ENCODE measurements at places on chromosomes 2 and 18. TPM values are rescaled to one million over a fixed set of nuclear protein-coding genes. Genes with fewer than 3 reads are reported as not detected.

DNA sequence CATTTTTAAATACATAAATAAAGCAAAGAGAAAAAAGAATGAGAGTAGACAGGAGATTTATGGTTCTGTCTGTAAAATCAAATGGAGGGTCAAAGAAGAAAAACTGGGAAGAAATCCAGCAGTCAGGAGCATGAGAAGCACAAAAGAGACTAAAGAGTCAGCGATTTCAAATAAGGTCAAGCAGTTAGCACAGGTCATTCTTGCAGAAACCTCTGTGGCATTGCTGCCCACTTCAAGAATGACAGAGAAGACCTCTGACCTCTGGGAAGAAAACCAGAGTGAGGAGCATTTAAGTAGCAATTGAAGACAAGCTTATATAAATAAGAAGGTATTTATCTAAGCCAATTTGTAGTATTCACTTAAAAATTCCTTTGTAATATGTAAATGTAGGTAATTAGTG is 172.0 kb upstream of the SPOPL start:
- no peak for DNase-seq

DNA sequence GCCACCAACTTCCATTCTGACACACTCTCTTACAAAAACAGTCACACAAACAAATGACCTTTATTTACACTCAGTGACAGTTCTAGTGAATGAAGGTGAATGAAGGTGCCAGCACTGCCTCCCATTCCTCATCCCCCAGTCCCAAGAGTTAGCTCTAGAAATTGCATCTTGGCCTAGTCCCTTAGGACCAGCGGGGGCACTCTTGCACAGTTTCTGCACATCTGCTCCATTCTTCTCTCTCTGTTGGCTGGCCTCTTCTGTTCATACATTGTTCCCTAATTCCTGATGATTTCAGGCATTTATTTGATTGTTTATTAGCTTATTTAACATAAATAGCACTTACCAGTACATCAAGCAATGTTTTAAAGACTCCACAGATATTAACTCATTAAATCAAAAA is 30.9 kb downstream of the GAREM1 start:
- DNase-seq = no peak

- no peak for DNase-seq
These were observed 420.4 kb upstream of the RAB6C start for GRCh38 chr2:129559101-129559500.

DNA sequence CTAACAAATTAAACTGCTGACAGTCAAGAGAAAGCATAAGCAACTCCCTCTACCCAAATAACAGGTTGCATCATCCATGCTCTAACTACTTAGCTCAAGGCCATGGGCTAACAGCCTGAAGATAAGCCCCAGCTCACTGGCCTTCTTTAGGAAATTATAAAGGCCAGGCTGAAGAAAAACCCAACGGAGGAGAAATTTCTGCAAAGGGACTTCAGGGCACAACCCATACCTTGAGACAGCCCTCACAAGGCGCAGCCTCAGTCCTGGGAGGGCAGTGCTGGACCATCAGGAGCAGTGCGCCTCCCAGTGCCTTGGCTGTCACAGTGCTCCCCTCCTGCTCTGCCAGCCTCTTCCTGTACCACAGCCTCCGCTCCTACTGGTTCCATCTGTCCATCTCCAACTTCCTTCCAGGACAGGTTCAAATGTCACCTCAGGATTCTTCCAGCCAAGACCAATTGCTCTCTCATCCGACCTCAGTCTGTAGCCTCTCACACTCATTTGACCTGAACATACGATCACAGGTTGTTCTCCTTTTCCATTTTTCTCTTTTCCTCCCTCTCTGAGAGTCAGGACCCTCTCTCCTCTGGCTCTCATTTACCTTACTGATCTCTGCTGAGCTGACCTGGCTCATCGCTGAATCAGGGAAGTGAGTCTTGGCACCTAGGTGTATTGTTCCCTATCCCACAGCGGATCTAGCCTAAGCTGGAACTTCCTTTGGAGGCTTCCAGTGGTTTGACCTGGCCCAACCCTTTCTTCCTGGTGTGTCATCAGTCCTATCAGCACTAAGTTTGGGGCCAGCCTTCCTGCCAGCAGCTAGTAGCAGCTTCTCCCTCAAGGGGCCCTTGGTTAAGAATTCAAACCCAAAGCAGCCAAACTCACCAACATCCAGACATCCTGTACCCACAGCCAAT is 1.9 kb downstream of the MCFD2 start:
- DNase-seq = peak; percentile 75

DNA sequence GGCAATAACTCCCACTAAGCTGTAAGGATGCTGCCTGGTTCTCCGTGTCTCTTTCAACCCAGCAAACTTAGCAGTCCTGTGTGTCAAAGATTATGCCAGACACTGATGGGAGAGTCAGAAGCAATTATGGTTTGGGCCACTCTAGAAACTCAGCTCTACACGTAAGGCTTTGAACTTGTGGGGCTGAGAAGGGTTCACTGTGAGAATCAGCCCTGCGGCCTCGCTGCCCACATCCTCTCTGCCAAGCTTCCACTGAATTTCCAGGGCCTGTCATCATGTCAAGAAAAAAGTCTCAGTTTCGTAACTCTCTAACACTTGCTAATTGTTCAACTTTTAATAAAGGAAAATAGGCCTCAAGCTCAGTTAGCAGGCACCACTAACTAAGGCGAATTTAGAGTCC is 308.8 kb upstream of the LYPD1 start:
- no peak for DNase-seq

DNA sequence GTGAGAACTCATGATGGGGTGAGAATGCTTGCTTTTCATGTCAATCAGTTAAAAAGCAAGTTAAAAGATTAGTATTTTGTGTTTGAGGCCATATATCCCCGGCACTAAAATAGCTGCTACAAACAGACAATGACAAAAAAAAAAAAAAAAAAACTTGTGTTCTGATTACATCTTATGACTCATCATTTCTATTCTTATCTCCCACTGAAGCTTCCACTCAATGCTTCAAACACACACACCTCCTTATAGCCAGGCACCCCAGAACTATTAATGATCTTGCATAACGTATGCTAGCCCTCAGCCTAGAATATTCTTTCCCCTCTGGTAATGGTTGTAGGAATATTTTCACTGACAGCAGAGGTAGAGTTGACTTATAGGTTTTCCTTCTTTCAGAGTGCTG is 778.3 kb downstream of the TRIB2 start:
- no peak for DNase-seq

PSTPIP2 gene
- total RNA-seq = 6.4 TPM

KCNIP3 gene
- 2.9 TPM for total RNA-seq

DNA sequence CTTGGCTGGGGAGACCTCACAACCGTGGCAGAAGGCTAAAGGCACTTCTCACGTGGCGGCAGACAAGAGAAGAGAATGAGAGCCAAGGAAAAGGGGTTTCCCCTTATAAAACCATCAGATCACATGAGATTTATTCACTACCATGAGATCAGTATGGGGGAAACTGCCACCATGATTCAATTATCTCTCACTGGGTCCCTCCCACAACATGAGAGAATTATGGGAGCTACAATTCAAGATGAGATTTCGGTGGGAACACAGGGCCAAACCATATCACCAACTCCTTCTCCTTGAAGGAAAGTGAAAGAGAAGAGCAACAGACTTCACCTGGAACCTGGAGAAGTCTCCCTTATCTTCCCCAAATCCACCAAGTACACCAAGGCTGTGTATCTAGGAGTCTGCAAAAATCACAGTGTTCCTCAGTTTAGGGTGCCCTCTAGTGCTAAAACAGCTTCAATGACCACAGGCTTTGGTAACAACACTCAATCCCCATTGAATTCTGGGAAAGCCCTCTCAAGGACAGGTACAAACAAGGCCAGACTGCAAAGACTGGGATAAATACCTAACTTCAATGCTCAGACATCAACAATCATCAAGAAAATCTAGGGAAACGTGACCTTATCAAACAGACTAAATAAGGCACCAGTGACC is 148.8 kb upstream of the SRD5A2 start:
- DNase-seq = peak; percentile 58

IL18R1 gene
- 6.8 TPM for total RNA-seq

DNA sequence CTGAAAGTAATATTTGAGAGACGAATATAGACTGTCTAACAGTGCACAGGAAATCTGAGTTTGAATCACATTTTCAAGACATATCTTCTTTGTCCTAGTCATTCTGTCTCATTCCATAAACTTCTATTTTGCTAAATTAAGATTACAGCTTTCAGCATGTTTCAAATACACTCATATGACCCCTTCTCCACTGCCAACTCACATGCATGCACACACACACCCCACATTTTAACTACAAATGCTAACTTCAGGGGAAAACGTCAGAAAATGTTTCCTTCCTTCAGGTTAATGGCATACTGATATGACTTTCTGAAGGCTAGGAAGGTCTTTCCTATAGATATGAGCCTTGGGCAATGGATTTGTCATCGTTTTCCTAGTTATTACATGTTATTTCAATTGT is 373.7 kb downstream of the RBM43 start:
- peak; percentile 54 for DNase-seq

IL1A gene
- 0.90 TPM for total RNA-seq

KIAA2012 gene
- total RNA-seq = not detected

DNA sequence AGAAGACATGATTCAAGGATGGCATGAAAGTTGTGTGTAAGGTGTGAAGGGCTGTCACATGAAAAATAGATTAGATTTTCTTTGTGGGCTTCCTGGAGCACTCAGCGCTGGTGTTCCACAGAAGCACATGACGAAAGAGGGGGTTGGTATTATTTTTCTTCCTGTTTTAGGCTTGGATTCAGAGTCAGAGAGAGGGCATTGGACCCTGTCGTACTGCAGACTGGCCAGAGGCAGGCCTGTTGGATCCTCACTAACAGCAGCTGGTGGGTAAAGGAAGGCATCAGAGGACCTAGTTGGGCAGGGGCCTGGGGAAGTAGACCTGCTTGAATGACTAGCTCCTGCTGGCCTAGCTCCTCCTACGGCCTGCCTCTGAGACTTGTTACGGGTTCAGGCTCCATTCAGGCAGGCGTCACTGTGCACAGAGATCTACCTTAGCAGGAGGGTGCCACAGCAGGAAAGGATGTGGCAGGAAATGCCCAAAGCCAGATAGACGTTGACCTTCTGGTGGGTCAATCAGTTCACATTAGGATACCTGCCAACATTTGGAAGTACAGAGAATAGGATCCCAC is 13.1 kb downstream of the CTLA4 start:
- no peak for DNase-seq

SP5 gene
- not detected for total RNA-seq

PTPRN gene
- 1.8 TPM for total RNA-seq

INHA gene
- total RNA-seq = 0.18 TPM

GRCh38 chr2:7665880-7666279 is 748.7 kb downstream of the RNF144A start:
- no peak for DNase-seq

- no peak for DNase-seq
These were observed 1468.3 kb downstream of the LRP1B start for GRCh38 chr2:140662504-140662903.

- peak; percentile 88 for DNase-seq
These were observed 5.8 kb upstream of the CCDC88A start for GRCh38 chr2:55425431-55425831.

DNA sequence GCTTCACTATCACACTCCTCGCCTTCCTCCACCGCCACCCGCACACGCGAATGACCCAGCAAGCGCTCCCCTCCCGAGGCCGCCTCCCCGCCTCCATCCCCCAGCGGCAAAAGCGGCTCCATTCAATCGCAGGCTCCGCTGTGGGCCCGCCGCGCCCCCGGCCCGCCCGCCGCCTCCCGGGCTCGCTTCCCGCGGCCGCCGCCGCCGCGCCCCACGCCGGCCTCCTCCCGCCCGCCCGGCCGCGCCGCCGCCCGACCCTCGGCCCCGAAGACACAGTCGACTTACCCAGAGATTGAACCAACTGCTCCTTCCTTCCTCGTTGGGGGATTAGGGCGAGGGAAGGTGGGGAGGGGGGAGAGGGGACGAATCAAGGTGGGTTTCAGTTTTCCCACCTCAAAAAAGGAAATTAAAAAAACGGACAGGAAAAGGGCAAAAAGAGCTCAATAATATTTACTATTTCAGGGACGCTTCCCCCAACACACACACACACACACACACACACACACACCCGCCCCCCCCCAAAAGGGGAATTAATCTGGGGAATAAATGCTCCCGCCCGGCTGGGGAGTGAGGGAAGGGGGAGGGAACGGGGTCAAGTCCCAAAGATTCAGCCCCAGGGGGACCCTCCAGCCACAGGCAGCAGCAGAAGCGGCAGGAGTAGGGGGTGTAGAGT is 743 bp downstream of the XPO1 start:
- DNase-seq = no peak

GRCh38 chr2:44679990-44680389 is 261.5 kb upstream of the SIX3 start:
- DNase-seq = no peak

GRCh38 chr2:134234535-134234934 is 19.3 kb upstream of the MGAT5 start:
- no peak for DNase-seq

DNA sequence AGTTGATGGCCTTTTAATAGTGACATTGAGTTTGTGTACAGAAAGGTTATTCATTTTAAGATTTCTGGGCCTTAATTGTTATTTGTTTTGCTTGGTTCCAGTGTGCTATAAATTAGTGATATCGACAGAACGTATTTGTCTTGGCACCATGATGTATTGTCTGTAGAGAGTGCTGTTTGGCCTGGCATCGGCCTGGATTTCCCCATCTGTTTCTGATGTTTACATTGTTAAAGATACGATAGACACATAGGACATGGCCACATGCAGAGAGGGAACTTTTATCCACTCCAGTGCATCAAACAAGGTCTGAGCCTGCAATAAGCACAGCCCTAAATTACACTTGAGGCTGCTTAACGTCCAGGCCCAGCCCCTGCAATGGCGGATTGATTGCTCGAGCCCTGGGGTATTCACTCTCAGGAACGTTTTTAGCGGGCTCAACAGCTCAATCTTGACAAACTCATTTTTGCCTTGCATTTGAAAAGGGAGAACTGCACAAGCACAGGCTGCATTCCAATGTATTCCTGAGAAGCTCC is 144.7 kb downstream of the SLC4A3 start:
- DNase-seq = no peak

DNA sequence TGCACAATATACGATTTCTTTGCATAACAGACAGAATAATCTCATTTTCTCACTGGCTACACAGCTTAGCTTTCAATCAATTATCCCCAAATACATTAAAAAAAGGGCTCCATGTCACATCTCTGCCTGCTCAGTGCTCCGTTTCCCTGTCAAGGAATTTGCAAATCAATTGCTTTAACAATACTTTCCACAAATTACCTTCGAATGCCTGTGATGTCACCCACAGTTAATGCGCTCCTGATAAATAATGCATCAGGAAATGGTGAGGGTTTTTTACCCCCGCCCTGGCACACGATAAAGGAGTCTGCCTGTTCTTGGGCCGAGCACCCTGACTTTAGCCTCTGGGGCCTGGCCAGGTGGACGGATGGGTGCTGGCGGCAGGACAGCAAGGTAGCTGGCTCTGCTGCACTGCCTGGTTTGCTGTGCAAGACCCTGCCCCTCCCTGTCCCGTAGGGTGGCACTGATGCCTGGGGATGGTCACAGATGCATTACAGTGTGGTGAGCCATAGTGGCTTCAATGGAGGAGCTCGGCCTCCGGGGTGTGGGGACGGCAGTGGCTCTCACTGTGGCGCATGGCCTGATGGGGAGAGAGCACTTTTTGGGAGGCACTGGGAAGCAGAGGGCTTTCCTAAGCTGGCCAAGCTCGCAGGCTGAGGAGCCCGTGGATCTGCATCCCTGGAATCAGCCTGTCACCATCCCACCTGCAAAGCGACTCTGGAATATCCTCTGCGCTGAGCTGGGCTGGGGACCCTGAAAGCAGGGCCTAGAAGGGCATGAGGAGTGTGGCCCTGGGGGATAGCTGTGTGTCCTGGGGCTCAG is 88.3 kb upstream of the HS6ST1 start:
- DNase-seq = no peak

CRYGD gene
- total RNA-seq = not detected

- DNase-seq = no peak
These were observed 15.5 kb downstream of the LAMA1 start for GRCh38 chr18:7102131-7102530.

- DNase-seq = no peak
These were observed 3.4 kb downstream of the CHST9 start for GRCh38 chr18:27181726-27182125.

Data from fibroblast of the aortic adventitia (primary cell).